ENCODE measurements at places on chromosomes 6 and 20.

- no peak for DNase-seq
Observed at GRCh38 chr6:103367212-103367611, 1492.5 kb downstream of the HACE1 start.

GRCh38 chr6:80329496-80329895, 223.0 kb downstream of the BCKDHB start:
- no peak for DNase-seq

GRCh38 chr6:3568396-3569082, 111.7 kb upstream of the SLC22A23 start:
- no peak for DNase-seq

DNA sequence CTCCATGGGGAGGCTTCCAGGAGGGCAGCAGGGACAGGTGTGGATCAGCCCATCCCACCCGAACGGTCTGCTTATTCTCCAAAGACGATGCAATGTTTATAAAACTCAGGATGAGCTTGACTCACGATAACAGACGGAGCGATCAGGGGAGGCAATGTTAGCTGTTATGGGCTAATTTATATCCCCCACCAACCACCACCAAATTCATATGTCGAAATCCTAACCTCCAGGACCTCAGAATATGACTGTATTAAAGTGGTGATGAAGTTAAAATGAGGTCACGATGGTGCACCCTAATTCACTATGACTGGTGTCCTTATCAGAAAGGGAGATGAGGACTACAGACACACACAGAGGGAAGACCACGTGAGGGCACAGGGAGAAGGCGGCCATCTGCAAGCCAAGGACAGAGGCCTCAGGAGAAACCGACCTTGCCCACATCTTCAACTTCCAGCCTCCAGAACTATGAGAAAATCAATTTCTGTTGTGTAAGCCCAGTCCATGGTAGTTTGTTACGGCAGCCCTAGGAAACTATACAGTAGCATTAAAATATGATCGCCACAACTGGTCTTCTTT, 7.0 kb downstream of the ADTRP start:
- DNase-seq = no peak

DNA sequence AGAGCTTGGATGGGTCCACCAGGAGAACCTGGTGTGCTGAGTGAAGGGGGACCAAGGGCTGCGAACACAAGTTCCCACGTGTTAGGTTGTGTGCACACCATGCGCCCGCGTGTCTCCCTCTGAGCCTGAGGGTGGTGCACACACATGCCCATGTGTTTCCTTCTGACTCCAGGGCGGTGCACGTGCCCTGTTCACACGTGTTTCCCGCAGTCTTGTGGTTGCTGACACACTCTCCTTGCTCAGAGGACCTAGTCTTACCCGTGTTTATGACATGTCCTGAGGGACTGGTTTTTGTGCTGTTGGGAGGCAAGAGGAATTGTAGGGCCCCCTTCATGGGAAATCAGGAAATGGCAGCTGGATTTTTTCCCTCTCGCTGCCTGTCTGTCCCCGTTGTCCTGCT, 36.3 kb upstream of the PCMTD2 start:
- no peak for DNase-seq

- DNase-seq = no peak
Observed at GRCh38 chr6:44512868-44513741, 125.6 kb downstream of the CDC5L start.

DNA sequence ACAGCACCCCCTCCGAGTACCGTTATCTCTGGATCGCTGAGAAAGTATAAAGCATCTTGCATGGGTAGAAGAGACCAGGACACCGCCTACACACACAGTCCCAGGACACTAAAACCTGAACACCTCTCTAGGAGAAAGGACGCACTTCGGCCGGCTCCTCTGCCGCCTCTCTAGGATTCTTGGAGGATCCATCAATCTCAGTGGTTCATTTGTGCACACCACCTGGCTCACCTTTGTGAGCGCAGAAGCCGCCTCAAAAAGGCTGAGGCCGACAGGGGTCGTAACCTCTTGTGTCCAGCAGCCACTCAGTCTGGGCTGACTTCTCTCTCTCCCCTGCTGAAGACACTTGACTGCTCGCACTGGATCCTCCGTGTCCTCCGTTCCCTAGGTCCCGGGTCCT, 13.5 kb downstream of the ZSCAN23 start:
- no peak for DNase-seq

DNA sequence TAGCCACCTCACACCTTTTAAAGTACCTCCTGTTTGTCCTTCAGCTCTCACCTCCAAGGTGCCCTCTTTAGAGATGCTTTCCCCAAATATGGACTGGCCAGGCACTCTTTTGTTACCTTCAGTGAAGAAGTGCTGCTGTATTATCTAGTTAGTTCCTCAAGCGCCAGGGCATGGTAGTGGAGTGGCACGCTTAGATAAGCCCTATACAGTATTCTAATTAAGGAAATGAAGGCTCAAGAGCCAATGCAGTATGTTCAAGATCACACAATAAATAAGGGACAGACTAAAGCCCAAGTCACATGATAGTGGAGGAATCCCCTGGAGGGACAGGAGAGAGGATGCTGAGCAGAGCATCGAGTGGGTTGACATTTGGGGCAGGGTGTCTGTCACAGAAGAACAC, 28.5 kb upstream of the GFOD1 start:
- DNase-seq = no peak

DNA sequence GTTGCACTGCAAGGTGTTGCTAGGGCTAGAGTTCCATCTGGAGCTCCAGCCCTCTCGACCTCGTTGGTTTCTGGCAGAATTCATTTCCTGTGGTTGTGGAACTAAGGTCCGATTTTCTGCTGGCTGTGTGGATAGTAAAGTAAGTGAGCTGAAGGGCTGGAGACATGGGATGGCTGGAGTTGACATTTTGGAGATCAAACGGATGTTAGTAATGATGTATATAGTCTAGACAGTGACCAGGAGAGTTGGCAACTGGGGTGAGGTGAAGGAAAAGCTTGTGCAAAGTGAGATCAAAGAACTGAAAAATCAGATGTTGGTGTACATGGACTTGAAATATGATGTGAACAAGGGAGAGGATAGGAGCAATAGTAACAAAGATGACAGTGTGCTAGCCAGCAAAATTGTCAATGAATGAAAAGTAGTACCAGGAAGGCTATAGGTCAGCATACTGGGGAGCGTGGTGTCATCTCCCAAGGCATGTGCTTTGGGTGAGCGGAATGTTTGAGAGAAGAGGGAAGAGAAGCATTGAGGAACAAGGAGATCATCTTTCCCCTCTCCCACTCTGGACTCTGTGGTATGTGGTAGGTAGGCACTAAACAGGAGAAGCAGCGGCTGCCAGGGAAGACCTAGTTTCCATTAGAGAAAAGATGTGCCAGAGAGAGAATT, 7.8 kb downstream of the QRSL1 start:
- no peak for DNase-seq

DNA sequence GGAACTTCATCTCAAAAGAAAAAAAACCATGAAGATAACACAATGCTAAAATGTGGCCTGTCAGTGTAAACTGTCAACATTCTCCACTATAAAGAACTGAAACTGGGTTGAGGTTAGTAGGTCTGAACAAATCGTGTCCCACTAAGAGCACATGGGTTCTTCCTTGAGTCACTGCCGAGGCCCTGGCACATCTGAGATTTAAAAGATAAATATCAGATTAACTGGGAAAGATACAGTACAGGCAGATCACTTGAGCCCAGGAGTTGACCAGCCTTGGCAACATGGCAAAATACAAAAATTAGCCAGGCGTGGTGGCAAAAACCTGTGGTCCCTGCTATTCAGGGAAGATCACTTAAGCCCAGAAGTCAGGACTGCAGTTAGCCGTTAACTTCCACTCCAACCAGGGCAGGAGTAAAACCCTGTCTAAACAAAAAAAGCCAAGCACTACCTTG, 5.6 kb downstream of the EEF1A1 start:
- DNase-seq = no peak

DNA sequence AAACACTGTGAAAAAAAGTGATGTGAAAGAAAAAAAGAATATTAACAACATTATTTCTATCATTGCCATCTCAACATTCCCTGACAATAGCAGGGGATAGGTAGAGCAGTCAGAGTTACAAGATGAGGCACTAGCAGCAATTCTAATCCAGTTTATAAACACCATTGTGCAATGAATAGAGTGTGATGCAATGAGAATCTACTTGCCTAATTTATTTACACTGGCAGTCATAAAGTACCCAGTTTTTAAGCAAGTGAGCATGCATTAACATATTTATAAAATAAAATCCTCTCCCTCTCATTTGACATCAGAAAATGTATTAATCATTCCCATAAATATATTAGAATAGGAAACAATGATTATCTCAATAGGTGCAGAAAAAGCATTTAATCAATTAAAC, 2.5 kb upstream of the MANEA start:
- no peak for DNase-seq
